Occipital lobe (tissue), 3 donors: ENCODE measurements at places on chromosomes 11 and 22. TPM values are rescaled to one million over a fixed set of nuclear protein-coding genes. Genes with fewer than 3 reads are reported as not detected.

Gene RASSF10
- total RNA-seq: 3.4 TPM

Gene SPTBN2
- 105 TPM for total RNA-seq

Gene OR52N4
- total RNA-seq: not detected

Gene MS4A3
- total RNA-seq: 0.16 TPM

Gene APOL5
- not detected for total RNA-seq

Gene PPP6R2
- total RNA-seq: 71.7 TPM

Gene CNTF
- total RNA-seq: 2.7 TPM

Gene OR5P2
- total RNA-seq: not detected

Gene CHRDL2
- total RNA-seq: not detected

Gene ZNF215
- total RNA-seq: 5.6 TPM

Gene OR5M8
- not detected for total RNA-seq

Gene PATE2
- total RNA-seq: 1.6 TPM
